ENCODE measurements at places on chromosomes 2 and 18. TPM values are rescaled to one million over a fixed set of nuclear protein-coding genes. Genes with fewer than 3 reads are reported as not detected.

The DUSP19 gene
- total RNA-seq: 2.1 TPM

The LIMS4 gene
- total RNA-seq: 0.43 TPM

The DPP10 gene
- total RNA-seq: not detected

The HS1BP3 gene
- total RNA-seq: 8.9 TPM

DNA sequence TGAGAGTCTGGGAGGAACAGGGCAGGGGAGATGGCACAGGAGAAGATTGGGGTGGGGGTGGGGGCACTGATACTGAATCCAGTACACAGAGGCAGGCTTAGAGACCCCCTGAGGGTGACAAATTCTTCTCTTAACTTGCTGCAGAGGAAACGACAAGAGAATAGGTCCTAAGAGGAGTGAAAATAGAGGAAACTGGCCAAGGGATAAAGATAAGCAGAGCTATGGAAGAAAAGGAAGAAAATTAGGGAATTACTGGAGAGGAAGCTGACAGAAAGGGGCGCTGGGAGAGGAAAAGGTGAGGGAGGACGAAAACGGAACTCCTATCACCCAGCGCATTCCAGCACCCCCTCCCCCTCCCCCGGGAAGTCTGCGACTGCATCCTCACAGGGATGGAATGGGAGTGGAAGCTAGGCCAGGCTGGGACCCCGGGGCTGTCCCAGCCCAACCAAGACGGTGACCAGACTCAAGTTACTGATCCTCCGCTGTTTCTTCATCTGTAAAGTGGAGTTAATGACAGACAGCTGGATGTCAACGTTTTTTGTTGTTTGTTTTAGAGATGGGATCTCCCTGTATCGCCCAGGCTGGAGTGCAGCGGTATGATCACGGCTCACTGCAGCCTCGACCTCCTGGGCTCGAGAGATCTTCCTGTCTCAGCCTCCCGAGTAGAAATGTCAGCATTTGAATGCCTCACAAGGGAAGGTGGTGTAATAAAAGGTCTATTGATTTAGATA is 2.6 kb upstream of the EMX1 start:
- no peak for ATAC-seq

- no peak for ATAC-seq
These were observed 19.2 kb downstream of the SH3RF3 start for GRCh38 chr2:109148117-109148746.

- ATAC-seq: no peak
These were observed 513.4 kb upstream of the NETO1 start for GRCh38 chr18:73381016-73381698.

DNA sequence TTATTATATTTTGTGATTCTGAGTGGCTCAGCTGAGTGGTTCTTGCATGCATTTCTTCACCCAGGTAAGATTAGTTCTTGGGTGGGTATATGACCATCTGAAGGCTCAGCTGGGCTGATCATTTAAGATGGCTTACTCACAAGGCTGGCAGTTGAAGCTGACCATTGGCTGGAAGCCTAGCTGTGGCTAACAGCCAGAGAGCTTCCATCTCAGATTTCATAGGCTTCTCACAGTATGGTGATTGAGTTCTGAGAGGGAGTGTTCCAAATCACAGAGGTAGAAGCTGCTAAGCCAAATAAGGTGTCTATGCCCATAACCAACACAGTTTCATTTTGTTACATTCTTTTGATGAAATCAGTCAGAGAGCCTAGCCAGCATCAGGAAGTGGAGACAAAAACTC is 117.4 kb upstream of the RPRM start:
- ATAC-seq: no peak

- ATAC-seq: no peak
These were observed 35.4 kb downstream of the ARHGEF4 start for GRCh38 chr2:130871843-130872740.

GRCh38 chr18:10926621-10927161 is 222.7 kb downstream of the PIEZO2 start:
- no peak for ATAC-seq

DNA sequence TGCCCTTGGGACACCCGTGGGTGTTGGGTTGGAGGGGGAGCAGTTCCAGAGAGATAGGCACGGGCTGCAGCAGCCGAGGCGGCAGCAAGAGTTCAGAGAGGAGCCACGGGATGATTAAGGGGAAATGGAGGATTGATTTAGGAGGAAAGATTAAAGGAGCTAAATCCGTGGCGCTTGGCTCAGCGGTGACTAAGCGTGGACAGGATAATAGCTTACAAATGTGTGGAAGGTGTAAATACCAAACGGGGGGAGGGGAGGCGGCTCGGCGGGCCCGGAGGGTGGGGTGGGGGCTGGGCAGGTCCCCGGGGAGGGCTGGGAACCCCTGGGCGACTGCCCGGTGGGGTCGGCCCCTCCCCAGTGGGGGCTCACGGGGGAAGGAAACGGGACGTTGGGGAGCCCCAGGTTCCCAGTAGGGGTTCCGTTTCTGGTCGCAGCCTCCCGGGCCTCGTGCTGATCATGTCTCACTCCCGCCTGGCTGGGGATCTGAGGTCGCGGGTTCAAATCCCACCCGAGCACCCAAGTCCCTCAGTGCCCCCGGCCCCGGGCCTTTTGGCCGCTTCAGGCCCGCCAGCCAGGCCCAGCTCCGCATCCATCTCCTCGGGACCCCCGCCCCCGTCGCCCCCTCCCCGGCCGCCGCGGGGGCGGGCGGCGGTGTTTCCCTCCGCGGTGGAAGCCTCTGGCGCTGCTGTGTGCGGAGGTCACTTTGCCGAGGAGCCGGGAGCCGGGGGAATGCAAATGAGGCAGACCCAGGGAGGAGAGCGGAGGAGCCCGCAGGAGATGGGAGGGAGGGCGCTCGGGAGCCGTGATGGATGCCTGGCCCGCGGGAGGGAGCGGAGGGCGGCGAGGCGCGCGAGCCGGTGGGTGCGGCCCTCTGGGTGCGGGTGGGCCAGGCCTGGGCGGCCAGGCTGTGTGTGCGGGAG is 8.1 kb downstream of the ASIC4 start:
- no peak for ATAC-seq

- no peak for ATAC-seq
These were observed 522.5 kb downstream of the GALR1 start for GRCh38 chr18:77772177-77772576.

DNA sequence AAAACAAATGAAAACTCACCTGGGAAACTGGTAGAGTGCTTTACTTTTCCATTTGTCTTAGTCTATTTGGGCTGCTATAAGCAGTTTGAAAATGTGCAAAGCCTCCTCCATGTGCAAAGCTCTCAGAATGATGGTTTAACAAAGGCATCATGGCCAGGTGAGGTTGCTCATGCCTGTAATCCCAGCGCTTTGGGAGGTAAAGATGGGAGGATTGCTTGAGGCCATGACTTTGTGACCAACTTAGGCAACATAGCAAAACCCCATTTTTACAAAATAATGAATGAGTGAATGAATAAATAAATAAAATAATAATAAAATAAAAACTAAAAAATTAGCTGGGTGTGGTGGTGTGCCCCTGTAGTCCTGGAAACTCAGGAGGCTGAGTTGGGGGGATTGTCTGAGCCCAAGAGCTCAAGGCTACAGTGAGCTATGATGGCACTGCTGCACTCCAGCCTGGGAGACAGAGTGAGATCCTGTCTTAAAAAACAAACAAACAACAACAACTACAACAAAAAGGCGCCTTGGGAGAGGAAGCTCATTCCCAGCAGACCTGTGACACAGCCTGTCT is 71.8 kb downstream of the MYCN start:
- ATAC-seq: no peak

GRCh38 chr2:238700506-238701340 is 147.2 kb upstream of the TWIST2 start:
- ATAC-seq: no peak

DNA sequence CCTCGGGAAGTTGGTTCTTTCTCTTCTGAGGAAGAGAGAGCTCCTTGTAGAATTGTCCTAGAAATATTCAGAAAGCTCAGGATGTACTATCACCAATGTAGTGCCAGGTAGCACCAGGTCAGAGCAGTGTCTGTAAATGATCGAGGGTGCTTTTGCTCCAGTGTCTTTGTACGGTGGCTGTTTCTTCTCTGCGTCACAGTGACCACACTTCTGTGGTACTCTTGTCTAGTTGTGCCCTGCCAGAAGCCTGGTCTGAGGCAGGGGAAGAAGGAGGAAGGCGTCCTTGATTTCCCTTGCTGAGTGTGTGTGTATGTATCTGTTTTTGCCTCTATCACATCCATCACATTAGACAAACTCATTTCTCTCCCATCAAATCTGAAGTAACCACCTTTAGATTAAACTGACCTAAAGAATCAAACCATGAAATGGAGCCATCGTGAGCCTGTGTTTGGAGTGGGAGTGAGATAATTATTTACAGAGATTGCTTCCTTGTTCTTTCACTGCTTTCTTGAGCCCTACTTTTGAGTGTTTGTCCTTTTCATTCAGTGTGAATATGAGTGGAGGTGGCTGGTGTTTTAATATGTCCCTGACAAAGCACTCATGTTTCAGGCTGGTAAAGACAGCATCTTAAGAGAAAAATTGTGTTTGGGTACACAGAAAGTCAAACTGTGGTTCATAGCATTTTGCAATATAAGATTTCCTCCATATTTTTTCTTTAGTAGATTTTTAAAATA is 97.2 kb downstream of the ACOXL start:
- ATAC-seq: no peak

Data from activated T-helper 17 cell treated with anti-CD3 and anti-CD28 coated beads, Interleukin-2, amount 50 U/mL, for 72 hours (primary cell).